ENCODE measurements at places on chromosomes 11 and 22.
A peak's percentile ranks its signal among the peaks of the same experiment; 100 is the strongest.

DNA sequence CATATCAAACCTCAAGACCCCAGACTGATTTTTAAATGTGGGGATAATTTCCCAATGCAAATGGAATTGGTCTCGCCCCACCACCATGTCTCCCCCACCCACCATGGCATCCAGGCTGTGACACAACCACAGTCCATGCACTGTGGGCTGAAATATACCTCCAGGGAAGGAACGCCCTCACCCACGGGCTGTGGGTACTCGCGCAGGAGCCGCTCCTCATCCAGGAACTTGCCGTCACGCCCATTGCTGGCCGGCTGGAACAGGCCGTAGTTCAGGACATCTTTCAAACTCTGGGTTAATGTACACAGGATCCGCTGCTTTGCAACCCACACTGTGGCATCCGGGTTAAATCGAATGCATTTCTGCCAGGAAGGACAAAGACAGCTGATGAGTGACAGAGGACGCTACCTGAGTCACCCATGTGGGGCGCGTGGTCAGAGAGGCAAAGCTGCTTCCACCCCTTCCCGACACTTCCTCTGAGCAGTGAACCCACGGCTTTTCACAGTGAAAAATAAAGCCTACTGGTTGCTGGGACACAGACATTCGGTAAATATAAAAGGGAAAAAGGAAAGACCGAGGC is 133.6 kb downstream of the SHANK2 start:
- DNase-seq = no peak

GRCh38 chr11:46930089-46930488 is 6.5 kb upstream of the CSTPP1 start:
- peak; percentile 53 for DNase-seq

GRCh38 chr22:26283330-26283729 is 114.1 kb downstream of the SEZ6L start:
- no peak for DNase-seq

GRCh38 chr11:35235936-35236666 is 97.1 kb downstream of the CD44 start:
- DNase-seq = peak; percentile 84

DNA sequence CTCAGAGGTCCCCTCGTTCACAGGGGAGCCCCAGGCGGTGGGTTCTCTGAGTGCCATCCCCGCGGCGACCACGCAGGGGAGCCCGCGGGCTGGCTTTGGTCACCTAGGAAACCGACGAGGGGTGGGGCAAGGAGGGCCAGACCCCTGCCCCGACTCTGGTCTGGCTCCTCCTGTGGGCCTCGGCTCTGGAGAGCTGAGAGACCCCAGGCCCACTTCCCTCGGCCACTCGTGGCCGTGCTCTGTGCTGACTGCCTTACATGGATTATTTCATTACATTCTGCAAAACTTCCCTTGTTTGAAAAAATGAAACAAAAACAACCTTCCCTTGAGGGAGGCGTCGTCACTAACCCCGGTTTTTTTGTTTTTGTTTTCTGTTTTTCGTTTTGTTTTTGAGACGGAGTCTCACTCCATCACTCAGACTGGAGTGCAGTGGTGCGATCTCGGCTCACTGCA is 15.1 kb upstream of the CYTH4 start:
- DNase-seq = peak; percentile 71

GRCh38 chr11:65577756-65578109 is 1.9 kb downstream of the EHBP1L1 start:
- no peak for DNase-seq
